ENCODE measurements at places on chromosomes 5 and 9. TPM values are rescaled to one million over a fixed set of nuclear protein-coding genes. Genes with fewer than 3 reads are reported as not detected.

The TGFBR1 gene
- polyA plus RNA-seq = 28.6 TPM

The GARNL3 gene
- 24.0 TPM for polyA plus RNA-seq

The TMEM161B gene
- polyA plus RNA-seq = 31.8 TPM

The DMRTA1 gene
- polyA plus RNA-seq = 0.15 TPM

The PCDHGC4 gene
- polyA plus RNA-seq = 1.7 TPM

The MED10 gene
- polyA plus RNA-seq = 42.4 TPM

The RGS3 gene
- polyA plus RNA-seq = 33.0 TPM

The FOXD4L6 gene
- polyA plus RNA-seq = 0.06 TPM

The C9orf78 gene
- 47.5 TPM for polyA plus RNA-seq

The PRDM9 gene
- not detected for polyA plus RNA-seq

The KCNT1 gene
- polyA plus RNA-seq = 0.25 TPM

The GPR21 gene
- polyA plus RNA-seq = 0.24 TPM

The NR4A3 gene
- 1.4 TPM for polyA plus RNA-seq

The IGIP gene
- polyA plus RNA-seq = 9.4 TPM

The PCDHB2 gene
- 1.7 TPM for polyA plus RNA-seq

The HACD4 gene
- 4.8 TPM for polyA plus RNA-seq

The CAMLG gene
- polyA plus RNA-seq = 48.2 TPM

The FBXL7 gene
- 7.2 TPM for polyA plus RNA-seq

The NR5A1 gene
- polyA plus RNA-seq = 0.09 TPM

The CAMK2A gene
- 1.1 TPM for polyA plus RNA-seq
